Endodermal cell (in vitro differentiated cells): ENCODE measurements at places on chromosomes 3 and 15. TPM values are rescaled to one million over a fixed set of nuclear protein-coding genes. Genes with fewer than 3 reads are reported as not detected.

Gene CFAP161
- not detected in 2 replicates for total RNA-seq

Gene CPLX3
- total RNA-seq, result 0.63 TPM in 1 of 3 replicates, not detected in the others

Gene RARRES1
- total RNA-seq, result 0.27 and 0.95 TPM in 2 replicates

Gene C3orf52
- total RNA-seq, result 6.1 to 7.1 TPM (median 6.7 TPM) in 3 replicates

Gene MFAP1
- 35.3 and 36.2 TPM in 2 replicates for total RNA-seq

Gene SNTN
- 0.40 TPM in 1 of 2 replicates, not detected in the other for total RNA-seq

Gene KNG1
- not detected in 2 replicates for total RNA-seq

Gene HESX1
- 8.0 and 12.2 TPM in 2 replicates for total RNA-seq

DNA sequence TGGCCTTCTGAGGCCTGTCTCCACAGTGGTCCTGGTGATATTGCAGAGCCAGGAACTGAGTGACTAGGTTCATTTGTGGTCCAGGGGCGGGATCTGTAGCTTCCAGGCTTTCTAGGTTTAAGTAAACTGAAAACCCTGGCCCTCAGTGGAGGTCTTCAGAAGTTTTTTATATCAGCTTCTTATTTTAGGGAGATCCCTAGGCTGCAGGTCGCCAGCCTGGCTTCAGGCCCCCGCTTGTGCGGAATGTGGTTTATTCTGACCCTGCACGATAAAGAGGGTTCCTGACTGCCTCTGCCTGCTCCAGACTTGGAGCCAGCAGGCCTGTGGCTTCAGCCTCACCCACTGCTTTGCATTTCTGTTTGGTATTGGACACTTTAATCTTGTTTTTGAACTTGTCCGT, 133.9 kb upstream of the PLXNA1 start:
- DNase-seq, result peak; percentile 46

DNA sequence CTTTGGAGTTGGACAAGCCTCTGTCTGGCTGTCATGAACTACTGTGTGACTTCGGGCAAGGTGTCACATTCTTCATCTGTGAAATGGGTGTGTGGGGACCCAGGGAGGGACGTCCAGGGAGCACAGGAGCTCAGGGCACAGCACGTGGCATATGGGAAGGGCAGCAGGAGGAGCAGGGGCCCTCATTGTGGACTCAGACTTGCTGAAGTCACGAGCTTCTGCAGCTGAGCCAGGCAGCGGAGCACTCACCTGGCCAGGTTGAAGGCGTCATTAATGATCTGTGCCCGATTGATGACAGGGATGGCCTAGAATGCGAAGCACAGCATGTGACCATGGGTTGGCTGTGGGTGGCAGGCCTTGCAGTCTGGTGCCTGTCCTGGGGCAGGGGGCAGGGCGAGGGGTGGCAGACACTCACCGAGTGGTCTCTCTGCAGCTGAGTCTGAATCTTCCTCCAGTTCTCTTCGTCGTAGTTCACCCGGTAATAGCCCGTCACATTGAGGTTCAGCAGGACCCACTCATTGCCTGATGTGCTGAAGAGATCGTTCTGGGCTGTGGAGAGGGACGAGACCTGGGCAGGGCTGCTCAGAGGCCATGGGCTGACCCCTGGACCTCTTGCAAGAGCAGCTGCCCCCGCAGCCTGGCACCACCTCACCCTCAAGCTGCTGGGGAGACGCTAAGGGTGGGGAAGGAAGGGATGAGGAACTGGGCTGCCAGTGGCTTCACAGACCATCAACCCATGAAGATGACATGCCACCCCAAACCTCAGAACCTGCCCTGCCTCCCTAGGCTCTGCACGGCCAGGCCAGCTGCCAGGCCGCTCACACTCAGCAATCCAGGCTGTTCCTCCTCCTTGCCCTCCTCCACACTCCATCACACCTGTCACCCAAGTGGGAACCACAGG, 15.4 kb downstream of the ANPEP start:
- DNase-seq, result no peak

- DNase-seq, result no peak
Measured at GRCh38 chr3:102132370-102132769, 283.1 kb downstream of the NFKBIZ start.

DNA sequence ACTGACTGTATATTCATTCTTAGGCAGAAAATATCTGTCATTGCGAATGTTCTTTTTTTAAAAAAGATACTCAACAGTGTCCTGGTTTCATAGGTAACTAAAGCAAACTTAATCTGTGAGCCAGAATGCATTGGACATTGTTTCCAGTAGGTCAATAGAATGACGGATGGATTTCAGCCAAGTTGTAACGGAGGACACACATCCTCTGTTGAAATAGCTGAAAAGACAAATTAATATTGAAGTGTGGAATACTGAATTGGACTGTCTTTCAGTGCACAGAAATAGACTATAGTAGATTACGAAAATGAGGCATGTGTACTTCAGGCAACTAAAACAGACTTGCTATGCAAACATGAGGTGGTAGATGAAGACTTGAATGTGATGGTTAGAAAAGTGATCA, 461.6 kb downstream of the WDR72 start:
- no peak for DNase-seq

GRCh38 chr3:8183627-8184026, 318.0 kb upstream of the LMCD1 start:
- peak; percentile 52 for DNase-seq

GRCh38 chr3:4474683-4475490, 7.8 kb upstream of the SUMF1 start:
- no peak for DNase-seq

- DNase-seq, result no peak
Measured at GRCh38 chr15:71228403-71228802, 113.1 kb downstream of the THSD4 start.

GRCh38 chr3:66397745-66398144, 103.1 kb downstream of the LRIG1 start:
- peak; percentile 5 for DNase-seq

DNA sequence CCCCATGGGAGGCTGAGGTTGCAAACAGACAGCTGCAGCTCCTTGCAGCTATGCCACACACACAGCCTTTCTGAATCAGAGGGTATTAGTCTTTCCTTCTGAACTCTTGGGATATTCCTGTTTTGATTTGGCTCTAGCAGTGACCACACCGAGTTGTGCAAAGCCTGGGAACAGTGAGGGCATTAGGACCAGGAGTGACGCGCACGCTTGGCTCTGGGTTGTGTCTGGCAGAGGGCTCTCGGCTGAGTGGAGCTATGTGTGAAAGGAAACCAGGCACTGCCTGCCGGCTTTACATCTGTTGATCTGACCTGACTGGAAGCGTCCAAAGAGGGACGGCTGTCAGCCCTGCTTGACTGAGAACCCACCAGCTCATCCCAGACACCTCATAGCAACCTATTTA, at the start of gene GALNT15:
TSS of gene GALNT15 (plus strand) at position 292 of the 400 bp plus-strand sequence. CDS start 472 bp downstream, outside the sequence.
- DNase-seq, result no peak

GRCh38 chr3:192905980-192906678, 11.5 kb downstream of the MB21D2 start:
- DNase-seq, result no peak

GRCh38 chr3:195810455-195810845, 1.3 kb downstream of the MUC4 start:
- DNase-seq, result peak; percentile 62

GRCh38 chr15:25465835-25466234, 27.0 kb upstream of the UBE3A start:
- no peak for DNase-seq

- DNase-seq, result no peak
Measured at GRCh38 chr15:91711384-91712033, 142.0 kb upstream of the SLCO3A1 start.

- peak; percentile 95 for DNase-seq
Measured at GRCh38 chr3:68972358-68972979, 40.1 kb upstream of the TAFA4 start.

DNA sequence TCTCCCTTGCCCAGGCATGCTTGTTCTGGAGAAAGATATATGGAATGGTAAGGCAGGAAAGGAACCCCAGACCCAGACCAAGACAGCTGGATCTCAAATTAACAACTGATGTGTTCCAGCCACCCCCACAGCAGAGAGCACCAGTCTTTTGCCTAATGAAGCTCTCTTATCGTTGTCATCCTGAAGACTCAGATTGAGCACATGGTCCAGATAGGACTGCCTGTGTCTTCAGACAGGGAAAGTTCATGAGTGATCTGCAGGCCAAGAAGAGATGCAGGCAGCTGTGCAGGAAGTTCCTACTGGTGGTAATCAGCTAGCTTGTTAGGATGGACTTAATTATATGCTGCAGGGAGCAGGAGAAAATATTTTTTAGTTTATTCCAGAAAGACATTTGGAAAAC, 53.3 kb downstream of the PPP2R3A start:
- DNase-seq, result no peak

GRCh38 chr3:172749230-172749965, 1.1 kb upstream of the ECT2 start:
- no peak for DNase-seq

- DNase-seq, result no peak
Measured at GRCh38 chr3:178706411-178706810, 170.2 kb downstream of the KCNMB2 start.

DNA sequence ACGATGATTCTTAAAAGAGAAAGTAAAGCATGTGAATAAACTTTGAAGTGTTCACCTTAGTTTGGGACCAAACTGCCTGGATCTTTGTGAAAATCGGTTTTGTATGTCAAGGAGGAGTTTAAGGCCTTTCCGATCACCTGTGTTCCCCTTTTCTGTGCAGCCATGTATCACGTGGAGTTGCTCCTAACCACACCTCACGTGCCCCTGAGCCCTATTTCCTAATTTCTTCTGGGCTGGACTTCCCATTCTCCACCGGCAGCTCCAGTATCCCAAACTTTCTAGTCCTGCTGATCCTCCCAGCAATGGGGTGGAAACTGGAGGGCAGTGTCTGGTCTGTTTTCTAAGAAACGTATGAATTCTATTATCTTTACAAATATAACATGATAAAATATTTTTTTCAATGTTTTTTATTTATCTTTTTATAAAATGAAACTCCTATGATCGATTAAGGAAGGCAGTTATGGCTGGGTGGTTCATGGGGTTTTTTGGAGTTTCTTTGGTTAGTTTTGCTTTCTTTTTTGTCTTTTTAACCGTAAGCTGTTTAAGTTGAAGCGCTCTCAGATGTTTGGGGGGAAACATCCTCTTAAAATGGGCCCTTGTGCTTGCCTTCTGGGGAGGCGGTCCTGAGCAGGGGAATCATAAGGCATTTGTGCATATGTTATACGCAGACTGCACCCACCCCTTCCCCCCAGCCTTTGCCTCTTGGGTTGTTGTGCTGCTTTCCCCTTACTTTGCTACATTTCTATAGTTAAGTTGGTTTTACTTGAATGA, 43.6 kb upstream of the WWTR1 start:
- no peak for DNase-seq

DNA sequence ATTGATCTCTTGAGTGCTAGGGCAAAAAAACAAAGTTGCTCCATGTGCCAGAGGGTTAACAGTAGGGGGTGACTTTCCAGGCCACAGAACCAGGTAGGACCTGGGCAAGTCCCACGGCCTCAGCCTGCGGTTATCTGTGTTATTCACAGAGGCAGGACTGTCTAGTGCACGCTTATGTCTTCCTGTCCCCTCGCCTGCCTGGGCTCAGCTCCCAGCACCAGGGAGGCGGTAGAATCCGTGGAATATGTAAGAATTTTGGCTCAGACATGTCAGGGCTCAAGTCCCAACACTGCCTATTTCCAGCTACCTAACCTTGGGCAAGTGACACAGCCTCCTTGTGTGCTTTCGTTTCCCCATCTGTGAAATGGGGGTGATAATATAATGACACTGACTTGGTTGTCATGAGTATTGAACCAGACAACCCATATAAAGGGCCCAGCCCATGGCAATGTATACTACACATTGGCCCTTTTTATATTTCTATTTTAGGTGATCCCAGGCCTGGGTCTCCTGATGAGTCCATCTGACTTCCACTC, 44.3 kb upstream of the FLNB start:
- DNase-seq, result no peak

GRCh38 chr3:103968751-103969150, 1398.0 kb upstream of the ALCAM start:
- no peak for DNase-seq

DNA sequence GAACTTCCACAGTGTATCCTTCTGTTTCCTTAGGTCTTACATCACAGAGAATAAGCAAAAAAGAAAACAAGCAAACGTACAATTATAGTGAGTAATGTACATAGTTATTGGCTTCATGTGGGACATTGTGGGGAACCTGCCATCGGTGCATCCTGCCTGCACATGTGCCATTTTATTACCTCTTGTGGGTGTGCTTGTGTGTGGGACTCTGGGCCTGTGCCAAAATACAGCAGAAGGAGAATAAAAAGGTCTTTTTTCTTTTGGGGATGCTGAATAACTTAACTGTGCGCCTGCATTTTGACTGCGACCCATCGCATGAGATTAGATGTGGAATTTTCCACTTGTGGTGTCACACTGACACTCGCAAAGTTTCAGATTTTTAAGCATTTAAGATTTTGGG, 169.6 kb upstream of the DCBLD2 start:
- DNase-seq, result no peak

DNA sequence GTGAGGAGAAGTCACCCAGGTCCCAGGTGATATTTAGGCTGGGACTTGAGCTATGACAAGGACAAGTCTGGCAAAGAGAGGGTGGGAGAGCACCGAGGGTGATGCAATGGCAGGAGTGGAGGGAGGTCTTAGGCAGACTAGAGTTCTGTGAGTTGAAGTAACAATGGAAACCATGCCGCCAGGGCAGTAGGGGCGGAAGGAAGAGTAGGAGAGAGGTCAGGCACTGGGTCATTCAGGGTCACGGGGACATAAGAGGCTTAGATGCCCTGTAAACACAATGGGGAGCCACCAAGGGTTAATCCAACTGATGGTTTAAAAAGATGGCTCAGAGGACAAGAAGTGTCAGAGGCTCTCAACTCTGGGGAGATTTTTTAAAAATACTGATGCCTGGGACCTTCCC, 199.7 kb upstream of the LRTM1 start:
- DNase-seq, result peak; percentile 56

DNA sequence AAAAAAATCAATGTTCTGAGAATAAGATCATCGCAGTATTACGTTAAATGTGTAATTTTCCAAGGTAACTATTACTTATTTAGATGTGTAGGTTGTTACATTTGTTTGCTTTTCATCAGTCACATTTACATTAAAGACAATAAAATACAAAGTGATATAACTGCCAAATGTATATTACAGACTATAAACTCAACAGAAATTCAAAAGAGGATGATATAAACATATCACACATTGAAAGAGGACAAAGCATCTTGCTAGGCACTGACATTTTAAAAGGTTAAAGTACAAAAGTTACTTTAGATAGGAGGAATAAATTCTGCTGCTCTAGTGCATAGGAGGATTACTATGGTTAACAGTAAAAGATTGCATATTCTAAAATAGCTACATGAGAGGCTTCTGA, 16.1 kb downstream of the VGLL4 start:
- no peak for DNase-seq

- DNase-seq, result no peak
Measured at GRCh38 chr3:128547368-128547987, 54.5 kb upstream of the GATA2 start.

DNA sequence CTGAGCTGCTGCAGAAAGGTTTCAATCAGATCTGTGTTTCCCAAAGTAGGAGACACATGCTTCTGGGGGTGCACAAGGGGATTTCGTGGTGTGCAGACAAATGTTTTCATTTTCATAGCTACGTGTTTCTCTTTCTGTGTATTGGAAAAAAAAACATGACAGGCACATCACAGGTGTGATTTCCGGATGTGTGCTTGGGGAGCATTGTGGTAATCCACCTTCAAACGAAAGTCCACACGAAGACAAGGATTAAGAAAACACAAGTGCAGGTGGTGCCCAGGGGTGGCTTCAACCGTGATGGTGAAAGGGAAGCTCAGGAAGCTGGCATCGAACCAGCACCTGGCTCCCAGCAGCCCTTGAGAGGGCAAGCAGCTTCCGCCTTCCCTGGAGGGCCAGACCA, 164.6 kb upstream of the LINGO1 start:
- DNase-seq, result no peak

GRCh38 chr3:112394003-112394640, 61.2 kb downstream of the CD200 start:
- no peak for DNase-seq
